Stimulated activated CD8-positive, alpha-beta memory T cell treated with anti-CD3 and anti-CD28 coated beads, Interleukin-2, amount 100 ng/mL, for 48 hours (primary cell): ENCODE measurements at places on chromosomes 11 and 22.

GRCh38 chr22:19473578-19473977, 5.4 kb downstream of the UFD1 start:
- no peak for DNase-seq

DNA sequence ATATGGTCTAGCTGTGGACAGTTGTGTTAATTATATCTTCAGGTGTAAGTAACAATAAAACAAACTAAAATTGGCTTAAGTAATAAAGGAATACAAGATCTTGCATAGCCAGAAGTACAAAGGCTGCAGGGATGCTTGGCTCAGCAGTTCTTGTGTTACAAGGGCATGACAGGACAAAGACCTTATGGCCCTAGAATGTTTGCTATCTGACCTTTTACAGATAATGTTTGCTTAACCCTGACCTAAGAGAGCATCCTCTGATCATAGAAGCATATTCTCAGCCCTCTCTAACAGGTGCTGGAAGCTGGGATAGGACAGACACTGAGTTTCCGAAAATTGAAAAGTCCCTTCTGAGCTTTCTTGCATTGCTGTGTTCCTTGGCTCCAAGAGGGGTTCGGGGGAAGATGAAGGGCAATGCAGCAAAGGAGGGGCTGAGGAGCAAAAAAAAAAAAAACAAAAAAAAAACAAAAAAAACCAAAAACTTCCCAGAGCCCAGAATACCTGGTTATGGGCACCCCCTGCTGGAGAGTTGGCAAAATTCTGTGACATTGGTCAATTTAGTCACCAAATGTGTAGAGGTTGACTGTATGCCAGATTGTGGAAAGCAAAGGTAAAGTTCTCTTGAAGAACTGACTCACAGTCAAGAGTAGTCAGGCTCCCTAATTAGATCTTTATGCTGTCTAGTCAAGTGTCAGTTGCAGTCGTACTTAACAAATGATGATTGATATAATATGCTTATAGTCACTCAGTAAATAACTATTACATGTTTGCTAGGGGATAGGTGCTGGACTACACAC, 10.4 kb upstream of the HIKESHI start:
- DNase-seq, result peak; percentile 67

DNA sequence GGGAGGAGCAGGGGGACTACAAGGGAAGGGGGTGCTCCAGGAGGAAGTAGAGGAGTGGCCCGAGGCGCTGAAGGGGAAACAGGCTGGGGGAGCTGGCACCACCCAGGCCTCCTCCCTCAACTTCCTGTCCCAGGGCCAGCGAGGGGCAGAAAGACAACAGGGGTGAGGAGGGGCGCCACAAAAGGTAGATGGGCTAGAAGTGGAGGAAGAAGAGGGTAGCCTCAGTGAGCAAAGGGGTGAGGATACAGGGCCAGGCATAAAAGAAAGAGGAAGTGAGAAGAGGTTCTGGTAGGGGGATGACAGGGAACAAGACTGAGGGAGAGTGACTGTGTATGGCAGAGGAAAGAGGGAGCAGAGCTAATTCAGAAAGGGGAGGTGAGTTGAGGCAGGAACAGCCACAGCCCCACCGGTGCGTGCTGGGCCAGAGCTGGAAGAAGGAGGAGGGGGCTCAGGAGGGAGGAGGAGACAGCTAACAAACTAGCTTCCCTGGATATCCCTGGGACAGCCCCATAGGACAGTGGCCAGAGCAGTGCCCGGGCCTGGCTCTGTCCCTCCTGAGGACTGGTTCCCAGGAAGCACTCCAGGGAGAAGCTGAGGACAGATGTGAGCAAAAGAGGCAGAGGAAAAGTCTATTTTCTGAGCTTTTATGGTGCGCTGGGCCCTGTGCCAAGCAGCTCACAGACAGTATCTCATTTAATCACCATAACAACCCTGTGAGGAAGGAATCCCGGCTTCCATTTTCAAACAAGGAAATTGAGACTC, 8.5 kb downstream of the DCHS1 start:
- DNase-seq, result no peak

DNA sequence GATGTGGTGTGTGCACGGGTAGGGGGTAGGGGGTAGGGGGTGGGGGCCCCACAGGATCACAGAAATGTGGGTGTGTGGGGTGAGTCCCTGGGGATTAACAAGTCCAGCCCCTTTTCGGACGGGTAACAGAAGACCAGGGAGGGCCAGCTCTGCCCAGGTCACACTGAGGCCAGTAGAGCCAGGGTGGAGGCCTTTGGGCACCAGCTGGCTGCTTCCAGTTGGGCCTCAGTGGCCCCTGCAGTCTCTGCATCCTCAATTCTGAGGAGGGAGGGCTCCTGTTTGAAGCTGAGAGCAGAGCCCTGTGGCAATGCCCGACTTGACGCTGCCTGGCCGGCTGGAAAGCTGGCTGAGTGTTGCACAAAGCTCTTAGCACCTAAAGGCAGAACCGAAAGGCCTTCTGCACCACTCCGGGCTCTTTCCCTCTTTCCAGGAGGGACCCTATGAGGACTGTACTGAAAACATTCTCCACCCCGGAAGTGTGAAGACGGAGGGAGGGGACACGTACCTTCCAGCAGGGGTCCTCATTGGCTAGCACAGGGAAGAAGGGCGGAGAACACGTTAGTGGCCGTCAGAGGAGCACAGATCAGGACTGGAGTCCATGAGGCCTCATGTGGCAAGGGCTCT, 120.4 kb downstream of the PHF21B start:
- DNase-seq, result no peak

- DNase-seq, result peak; percentile 97
These were observed at the start of gene TIGD3 for GRCh38 chr11:65354265-65355012. TIGD3 (plus strand) TSS chr11:65354751; CDS start chr11:65355809, 1,058 bp downstream.

DNA sequence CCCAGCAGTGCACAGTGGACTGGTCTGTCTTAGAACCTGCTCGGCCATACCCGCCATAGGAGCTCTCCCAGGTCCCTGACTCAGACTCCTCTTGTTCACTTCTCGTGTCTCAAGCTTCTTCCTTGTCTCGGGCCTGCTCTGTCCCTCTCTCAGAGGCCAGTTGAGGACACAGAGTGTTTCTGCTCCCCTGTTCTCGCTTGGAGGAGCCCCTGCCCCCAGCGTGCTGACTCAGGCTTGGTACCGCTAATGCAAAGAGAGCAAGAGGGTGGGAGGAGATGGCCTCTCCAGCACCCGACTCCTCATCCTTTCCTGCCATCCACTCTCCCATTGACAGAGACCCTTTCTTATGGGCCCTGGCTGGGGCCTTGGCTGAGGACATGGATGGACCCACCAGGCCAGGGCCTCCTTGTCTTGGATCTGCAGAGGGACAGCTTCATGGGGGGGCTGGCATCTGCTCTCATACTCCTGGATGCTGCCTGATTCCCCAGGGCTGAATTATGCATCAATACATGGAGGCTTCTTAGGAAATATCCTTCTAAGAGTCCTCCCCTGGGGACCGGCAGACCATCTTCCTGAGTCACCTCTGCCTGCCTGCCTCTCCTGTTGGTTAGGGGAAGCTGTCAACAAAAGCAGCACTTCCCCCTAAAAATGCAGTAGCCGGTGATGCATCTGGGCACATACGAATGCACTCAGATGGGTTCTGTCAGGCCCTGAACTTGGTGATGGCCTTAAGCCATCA, 15.9 kb downstream of the TSPAN18 start:
- DNase-seq, result no peak

- DNase-seq, result no peak
These were observed 438 bp downstream of the ZW10 start for GRCh38 chr11:113773092-113773415.

DNA sequence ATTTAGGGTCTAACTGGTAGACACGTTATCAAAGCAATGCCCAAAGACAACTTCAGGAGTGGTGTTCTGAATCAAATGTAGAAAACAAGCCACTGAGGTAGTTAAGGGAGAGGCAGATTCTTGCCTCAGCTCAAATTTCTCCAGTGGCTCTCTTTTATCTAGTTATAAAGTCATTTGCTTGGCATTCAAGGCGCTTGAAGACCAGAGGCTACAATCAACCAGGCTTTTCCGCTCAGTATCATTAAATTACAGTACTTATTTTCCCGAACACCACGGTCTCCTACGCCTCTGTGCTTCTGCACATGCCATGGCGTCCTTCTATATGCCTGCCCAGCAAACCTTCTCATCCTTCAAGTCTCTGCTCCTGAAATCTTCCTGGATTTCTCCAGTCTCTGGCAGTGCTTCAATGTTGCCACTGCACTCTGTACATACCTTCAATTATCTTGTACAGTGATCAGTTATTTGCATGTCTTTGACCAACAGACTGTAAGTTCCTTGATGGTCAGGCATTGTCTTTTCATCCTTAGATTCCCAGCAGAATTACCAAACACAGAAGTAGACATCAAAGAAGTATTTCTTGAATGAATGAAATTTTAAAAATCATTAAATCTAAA, 1.4 kb downstream of the POGLUT3 start:
- no peak for DNase-seq

- no peak for DNase-seq
These were observed 39.5 kb downstream of the MTMR2 start for GRCh38 chr11:95884376-95884775.

GRCh38 chr11:126469311-126469710, 113.8 kb downstream of the ST3GAL4 start:
- no peak for DNase-seq

DNA sequence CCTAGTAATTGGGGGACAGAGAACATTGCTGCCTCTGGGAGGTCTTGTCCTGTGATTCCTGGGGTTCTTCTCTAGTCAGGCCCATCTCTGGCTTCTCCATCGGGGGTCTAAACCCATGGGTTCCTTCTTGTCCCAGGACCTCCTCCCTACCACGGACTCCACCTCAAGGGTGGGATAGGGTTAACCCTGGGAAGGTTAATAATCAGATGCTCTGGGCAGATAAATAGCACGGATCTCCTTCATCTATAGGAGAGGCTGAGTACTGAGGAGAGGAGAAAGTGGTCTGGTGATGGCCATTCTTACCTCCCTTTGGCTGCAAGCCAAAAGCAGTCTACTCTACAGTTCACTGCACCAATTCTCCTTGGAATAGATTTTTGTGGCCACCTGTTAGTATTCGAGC, 10.5 kb downstream of the HEPHL1 start:
- DNase-seq, result no peak

GRCh38 chr11:7592711-7593110, 78.9 kb downstream of the PPFIBP2 start:
- no peak for DNase-seq

DNA sequence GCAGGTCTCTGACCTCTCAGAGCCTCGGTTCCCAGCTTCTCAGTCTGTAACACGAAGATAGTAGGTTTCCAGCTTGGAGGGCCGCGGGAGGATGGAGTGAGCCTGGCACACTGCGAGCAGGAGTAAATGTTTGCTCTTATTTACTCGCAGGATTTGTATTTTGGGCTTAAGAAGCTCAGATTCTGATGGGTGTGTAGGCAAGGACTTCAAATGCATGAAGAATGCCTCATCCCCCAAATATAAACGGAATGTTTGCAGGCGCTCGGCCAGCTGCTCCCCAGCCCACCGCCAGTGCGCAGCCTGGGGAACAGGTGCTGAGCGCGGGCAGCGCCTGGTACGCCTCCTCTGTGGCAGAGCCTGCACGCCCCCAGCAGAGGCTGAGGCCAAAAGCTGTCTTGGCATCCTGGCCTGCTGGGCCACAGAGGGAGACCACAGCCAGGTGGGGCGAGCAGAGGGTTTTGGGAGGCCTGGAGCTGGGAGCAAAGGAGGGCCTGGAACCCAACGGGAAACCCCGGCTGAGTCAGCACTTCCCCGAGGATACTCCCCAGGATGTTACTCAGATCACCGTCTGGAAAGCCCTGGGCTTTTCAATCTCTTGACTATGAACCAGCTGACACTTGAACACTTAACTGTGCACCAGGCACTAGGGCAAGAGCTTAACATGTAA, 9.4 kb downstream of the EHD1 start:
- no peak for DNase-seq

GRCh38 chr22:17410576-17410975, 41.3 kb downstream of the CECR2 start:
- no peak for DNase-seq

- no peak for DNase-seq
These were observed at the start of gene ART5 for GRCh38 chr11:3641701-3642070. ART5 (minus strand) TSS chr11:3641992; CDS start chr11:3641862, 130 bp downstream.
